Right hindlimb (tissue), 1 donor: ENCODE measurements at places on chromosomes 2 and 18.

DNA sequence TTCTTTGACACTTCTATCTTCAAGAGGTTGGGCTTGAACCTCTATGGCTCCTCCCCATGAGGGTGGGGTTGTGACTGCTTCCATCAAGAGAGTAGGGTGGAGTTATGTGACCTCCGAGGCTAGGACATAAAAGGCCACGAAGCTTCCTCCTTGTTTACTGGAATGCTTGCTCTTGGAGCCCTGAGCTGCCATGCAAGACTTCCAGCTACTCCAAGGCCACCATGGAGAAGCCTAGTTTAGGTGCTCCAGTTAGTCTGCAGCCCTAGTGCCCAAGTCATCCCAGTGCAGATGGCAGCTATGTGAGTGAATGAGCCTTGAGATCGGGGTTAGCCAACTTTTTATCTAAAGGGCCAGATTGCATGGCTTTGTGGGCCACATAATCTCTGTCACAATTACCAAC is 2.4 kb upstream of the MERTK start:
- DNase-seq: no peak

DNA sequence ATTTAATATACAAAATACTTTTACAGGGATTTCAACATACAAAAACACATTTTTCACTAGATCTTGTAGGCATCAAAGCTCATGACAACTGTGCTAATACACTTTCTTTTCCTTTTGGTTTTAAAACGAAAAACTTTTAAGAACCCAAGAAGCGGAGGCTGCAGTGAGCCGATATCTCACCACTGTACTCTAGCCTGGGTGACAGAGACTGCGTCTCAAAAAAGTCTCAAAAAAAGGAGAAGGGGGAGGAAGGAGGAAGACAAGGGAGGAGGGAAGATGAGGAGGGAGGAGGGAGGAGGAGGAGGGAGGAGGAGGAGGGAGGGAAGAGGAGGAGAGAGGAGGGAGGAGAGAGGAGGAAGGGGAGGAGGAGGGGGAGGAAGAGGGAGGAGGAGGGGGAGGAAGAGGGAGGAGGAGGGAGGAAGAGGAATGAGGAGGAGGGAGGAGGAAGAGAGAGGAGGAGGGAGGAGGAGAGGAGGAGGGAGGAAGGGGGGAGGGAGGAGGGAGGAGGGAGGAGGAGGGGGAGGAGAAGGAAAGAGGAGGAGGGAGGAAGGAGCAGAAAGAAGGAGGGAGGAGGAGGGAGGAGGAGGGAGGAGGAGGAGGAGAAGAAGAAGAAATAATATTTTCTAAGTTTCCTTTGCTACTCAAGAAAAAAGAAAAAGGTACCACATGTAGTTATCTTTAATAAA is 13.8 kb downstream of the ROCK2 start:
- no peak for DNase-seq

- DNase-seq: no peak
Observed at GRCh38 chr2:201006704-201007103, 43.2 kb upstream of the ORC2 start.

DNA sequence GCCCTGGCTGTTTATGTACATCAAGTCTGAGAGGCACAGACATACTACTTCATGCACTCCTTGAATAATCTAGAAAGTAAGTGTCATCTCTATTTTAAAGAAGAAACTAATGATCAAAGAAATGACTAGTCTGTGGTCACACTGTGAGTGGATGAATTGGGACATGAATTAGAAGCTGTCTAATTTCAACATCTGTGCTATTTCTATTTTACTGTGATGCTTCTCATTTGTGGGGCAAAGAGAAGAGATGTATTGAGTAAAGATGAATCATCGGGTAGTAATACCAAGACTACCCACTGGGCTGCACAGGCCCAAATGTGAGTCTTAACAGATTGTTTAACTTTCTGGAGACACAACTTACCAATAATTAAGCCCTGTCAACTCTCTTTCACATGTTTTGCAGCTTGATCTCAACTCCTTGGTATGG is 42.4 kb upstream of the MTIF2 start:
- DNase-seq: no peak

DNA sequence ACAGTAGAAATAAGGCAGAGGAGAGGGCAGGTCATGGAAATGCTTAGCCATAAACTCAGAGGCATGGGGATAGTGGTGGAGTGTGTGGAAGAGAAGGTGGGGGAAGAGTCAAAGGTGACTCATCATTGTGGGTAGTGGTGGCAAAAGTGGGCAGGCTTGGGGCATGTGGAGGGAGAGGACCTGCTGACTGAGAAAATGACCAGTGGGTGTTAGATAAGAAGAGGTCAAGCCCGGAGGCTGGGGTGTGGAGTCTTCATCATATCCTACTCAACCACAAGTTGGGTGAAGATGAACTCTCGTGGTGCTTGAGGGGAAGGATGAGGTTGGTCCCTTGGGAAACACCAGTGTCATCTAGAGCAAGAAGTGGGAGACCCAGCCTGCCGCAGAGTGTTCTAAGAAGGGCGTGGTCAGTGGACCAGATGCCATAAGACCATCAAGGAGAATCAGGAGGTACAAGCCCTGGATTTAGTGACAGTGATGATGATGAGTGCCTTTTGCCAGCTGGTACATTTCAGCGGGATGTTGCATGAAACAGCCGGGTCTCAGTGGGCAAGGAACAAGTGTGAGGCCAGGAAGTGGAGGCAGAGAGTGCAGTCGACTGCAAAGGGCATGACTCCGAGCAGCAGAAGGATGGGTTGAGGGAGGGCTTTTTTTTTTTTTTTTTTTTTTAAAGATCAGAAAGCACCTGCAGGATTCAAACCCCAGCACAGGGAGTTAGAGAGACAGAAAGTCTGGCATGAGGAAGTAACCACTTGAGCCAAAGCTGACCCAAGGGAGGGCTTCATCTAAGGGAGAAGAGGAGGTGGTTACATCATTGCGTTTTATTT is 122.6 kb upstream of the SPRED2 start:
- no peak for DNase-seq

DNA sequence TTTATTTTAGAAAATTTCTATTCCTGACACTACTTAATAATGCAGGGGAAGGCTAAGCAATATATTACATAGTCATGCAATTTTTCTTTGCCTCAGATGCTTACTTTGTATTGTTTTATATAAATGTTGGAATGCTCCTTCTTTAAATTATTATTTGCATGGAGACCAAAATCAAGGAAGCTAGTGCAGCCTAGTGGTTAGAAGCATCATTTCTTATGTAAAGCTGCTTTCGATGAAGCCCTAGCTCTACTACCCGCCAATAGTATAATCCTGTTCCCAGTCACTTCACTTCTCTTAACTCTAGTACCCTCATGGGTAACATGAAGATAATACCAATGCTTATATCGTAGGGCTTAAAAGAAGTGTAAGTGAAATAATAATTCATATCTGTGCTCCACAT is 198.9 kb downstream of the LRATD1 start:
- no peak for DNase-seq

DNA sequence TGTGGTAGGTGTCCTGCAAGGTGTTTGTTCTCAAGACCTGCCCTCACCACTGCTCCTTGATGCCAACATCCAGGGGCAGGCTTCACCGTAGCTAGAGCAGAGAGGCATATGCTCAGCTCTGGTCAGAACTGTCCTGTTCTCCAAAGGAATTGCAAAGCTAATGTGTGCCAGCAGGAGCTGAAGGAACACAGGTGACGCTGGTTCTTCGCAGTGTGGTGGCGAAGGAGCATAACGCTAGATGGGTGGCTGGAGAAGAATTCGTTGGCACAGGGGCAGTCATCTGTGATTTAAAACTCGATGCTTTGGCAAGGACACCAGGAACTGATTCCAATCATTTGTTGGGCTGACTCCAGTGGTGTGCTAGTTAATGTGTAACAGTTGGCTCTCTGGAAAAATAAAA is 11.4 kb upstream of the PER2 start:
- no peak for DNase-seq

DNA sequence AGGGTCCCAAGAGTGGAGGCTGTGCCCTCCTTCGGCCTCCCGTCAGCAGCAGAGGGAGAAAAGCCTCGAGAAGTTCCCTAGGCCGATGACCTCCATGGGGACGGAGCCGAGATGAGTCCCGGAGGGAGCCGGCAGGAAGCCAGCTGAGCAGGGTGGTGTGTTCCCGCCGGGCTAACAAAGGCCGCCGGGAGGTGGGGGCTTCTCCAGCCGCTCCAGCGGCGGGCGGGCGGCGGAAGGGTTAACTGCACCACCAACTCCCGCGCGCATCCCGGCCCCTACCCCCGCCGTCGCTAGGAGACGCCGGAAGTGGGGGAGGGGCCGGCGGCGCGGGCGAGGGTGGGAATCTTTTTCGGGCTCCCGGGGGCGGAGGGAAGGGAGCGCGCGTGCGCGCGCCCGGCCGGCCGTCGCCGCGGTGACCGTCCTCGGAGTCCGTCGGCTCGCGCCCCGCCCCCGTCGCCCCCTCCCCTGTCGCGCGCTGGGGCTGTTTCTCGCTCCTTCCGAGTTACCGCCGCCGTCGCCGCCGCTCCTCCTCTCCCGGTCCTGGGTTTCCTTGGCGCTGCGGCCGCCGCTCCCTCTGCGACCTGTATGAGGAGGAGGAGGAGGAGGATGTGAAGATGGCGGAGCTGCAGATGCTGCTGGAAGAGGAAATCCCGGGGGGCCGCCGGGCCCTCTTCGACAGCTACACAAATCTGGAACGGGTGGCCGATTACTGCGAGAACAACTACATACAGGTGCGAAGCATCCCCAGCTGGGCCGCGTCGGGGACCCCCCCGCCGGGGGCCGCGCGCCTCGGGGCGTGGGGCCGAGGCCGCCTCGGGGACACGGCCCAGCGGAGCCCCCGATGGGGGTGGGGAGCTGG is at the start of gene ABI2:
Gene ABI2, plus strand, starts transcription at position 494 of the 859 bp plus-strand sequence. Its CDS starts 121 bp downstream, at position 615.
- peak; percentile 94 for DNase-seq

- DNase-seq: peak; percentile 40
Observed at GRCh38 chr18:48548011-48548771, 9.4 kb downstream of the CTIF start.

DNA sequence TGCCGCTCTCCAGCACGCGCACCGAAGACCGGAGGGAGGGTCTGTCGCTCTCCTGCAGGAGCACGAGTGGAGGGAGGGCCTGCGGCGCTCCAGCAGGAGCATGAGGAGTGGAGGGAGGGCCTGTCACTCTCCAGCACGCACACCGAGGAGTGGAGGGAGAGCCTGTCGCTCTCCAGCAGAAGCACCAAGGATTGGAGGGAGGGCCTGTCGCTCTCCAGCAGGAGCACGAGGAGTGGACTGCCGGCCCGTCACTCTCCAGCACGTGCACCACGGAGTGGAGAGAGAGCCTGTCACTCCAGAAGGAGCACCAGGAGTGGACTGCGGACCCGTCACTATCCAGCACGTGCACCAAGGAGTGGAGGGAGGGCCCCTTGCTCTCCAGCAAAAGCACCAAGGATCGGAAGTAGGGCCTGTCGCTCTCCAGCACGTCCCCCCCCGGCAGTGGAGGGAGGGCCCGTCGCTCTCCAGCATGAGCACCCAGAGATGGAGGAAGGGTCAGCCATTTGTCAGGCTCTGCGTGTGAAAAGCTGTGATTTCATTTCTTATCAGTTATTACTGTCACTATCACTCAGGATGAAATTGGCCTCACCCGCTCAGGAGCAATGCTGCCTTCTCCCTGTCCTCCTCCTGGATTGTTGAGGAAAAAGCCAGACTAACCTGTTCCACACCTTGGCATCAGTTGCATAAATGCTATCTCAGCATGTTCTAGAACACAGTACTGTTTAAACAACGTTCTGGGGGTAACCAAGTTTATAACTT is 35.9 kb downstream of the ADI1 start:
- peak; percentile 69 for DNase-seq

DNA sequence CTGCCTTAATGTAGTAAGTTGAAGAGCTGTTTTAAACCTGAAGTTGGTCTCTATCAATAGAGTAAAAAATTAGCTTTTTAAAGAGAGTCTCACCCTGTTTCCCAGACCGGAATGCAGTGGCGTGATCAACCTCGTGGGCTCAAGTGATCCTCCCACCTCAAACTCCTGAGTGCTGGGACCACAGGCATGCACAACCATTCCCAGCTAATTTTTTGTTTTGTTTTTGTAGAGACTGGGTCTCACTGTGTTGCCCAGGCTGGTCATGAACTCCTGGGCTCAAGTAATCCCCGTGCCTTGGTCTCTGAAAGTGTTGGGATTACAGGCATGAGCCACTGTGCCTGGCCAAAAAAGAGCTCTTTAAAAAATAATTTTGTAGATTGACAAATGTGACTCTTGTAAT is 40.3 kb downstream of the CRIM1 start:
- DNase-seq: no peak
